ENCODE measurements at places on chromosomes 12 and 14.
A peak's percentile ranks its signal among the peaks of the same experiment; 100 is the strongest.

DNA sequence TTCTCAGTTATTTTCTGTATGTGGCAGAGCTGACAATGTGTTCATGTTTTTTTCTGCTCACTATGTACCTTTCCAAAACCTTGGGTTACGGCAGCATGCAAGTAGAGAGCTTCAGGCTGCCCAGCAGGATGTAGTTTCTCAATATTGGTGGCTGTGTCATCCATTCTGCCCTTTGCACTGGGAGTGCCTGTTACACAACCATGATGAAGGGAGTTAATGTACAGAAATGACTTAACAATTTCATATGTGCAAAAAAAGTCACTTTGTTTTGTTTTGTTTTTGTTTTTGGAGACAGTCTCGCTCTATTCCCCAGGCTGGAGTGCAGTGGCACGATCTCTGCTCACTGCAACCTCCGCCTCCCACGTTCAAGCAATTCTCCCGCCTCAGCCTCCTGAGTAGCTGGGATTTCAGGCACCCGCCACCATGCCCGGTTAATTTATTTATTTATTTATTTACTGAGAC is 6.1 kb upstream of the CNIH1 start:
- DNase-seq, result no peak

GRCh38 chr14:76203086-76204001 is 51.6 kb downstream of the GPATCH2L start:
- DNase-seq, result no peak

DNA sequence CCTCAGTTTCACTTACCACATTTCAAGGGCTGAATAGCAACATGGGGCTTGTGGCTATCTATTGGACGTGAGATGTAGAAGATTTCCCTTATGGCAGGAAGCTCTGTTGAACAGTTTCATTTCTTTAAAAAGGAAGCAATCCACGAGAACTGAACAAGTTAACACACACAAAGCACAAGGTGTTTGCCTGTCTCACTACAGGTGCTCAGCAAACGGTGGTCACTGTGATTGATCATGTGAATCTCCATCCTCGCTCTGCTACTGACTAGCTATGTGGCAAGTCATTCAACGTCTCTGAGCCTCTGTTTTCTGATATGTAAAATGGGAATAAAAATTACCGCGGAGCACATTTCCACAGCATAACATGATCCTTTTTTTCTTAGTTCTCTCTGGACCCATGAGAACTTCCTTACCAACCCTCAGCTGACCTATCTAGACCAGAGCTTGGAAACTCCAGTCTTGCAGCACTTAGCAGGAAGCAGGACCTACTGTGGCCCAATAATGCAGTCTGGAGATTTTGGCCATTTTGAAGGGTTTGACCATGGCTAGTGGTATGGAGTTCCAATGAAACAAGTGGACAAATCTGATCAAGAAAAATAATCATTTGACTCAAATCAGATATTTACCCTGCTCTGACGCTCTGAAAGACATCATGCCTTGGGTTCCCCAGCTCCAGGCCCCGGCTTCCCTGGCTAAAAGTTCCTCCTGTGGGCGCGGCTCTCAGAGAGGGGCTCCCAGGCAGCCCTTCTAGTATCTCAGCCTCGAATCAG is 278.8 kb downstream of the ZFP36L1 start:
- DNase-seq, result no peak

GRCh38 chr14:81269100-81269978 is 48.6 kb upstream of the GTF2A1 start:
- DNase-seq, result peak; percentile 8

GRCh38 chr12:54988402-54989054 is 4.0 kb upstream of the TESPA1 start:
- no peak for DNase-seq

DNA sequence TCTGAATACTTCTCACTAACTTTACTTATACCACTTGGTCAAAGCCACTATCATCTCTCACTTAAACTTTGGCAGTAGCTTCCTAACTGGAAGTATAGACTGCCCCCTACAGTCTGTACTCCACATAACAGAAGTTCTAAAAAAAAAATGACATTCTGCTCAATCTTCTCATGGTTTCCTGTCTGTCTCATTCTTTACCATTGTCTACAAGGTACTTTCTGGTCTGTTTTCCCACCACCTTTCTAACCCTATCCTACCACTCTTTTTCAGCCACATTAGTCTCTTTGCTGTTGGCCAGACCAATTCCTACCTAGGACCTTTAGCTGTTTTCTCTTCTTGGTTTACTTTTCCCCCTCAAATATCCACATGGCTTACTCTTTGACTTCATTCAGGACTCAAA is 14.7 kb downstream of the CPSF6 start:
- DNase-seq, result no peak

- DNase-seq, result no peak
Measured at GRCh38 chr14:61724133-61724532, 28.8 kb downstream of the HIF1A start.

- DNase-seq, result no peak
Measured at GRCh38 chr14:95396221-95396620, 76.5 kb upstream of the CLMN start.

DNA sequence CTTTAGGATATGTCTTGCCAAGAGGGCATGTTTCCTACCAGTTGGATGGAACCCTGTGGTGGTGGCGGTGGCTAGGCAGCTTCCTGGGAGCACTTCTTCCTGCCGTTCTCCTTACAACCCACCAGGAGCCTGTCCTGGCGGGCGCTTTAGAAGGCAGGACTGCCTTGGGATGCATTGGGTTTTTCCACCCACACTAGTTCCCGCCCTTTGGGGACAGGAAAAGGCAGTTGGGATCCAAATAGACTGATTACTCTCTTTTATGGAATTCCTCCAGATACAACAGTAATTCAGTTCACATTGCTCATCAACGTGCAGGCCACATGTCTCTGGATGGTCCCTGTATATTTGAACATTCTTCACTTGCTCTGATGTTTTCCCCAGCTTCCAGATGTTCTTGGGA is 305.7 kb upstream of the SSTR1 start:
- DNase-seq, result no peak

GRCh38 chr12:113064395-113065125 is 8.0 kb downstream of the DTX1 start:
- DNase-seq, result no peak

- no peak for DNase-seq
Measured at GRCh38 chr12:89988188-89988915, 279.7 kb upstream of the ATP2B1 start.

GRCh38 chr12:10853776-10854175 is 4.5 kb upstream of the PRR4 start:
- DNase-seq, result no peak

DNA sequence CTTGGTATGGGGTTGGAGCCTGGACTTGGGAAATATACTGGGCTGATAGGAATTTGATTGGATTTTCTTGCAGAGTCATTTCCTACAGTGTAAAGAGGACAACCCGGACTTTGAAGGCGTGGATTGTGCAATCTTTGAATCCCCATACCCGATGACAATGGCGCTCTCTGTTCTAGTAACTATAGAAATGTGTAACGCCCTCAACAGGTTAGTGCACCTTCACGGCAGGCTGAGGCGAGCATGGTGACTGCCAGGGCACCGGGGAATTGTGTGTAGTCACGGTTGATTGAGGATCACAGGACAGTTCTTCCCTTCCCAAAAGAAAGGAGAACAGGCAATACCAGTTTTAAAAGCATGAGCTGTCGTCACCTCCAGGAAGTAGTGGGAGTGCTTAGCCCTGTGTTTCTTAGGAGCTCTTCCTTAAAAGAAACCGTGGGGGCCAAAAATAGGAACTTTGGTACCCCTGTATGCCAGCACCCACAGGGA is 58.3 kb downstream of the ANAPC7 start:
- no peak for DNase-seq

GRCh38 chr12:10179776-10180181 is 947 bp downstream of the TMEM52B start:
- no peak for DNase-seq

- DNase-seq, result no peak
Measured at GRCh38 chr14:53437858-53438257, 284.7 kb upstream of the DDHD1 start.

GRCh38 chr14:68384335-68384734 is 408.5 kb downstream of the ZFP36L1 start:
- DNase-seq, result no peak

- no peak for DNase-seq
Measured at GRCh38 chr12:54045868-54046521, 7.6 kb upstream of the HOXC4 start.

- no peak for DNase-seq
Measured at GRCh38 chr14:59360923-59361794, 104.0 kb downstream of the GPR135 start.

GRCh38 chr12:51265024-51265423 is 5.2 kb downstream of the SMAGP start:
- no peak for DNase-seq

DNA sequence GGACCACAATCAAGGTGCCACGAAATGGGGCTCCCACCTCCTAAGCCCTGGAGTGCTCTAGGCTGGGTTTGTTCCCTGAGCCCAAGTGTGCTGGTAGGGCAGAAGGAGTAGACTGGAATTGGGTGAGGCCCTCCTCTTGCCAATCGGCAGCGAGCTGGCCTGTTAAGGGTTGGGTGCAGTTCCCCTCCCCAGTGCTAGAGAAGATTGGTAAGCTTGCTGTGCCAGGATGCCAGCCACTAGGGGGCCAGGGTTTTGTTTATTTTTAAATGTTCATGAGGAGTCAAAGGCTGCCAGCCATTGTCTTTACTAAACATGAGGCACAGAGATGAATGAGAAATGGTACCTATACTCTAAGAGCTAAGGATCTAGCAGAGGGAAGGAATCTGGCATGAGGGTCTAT is 79.7 kb downstream of the SPTB start:
- no peak for DNase-seq

GRCh38 chr12:38954238-38954873 is 49.0 kb upstream of the CPNE8 start:
- no peak for DNase-seq

- peak; percentile 67 for DNase-seq
Measured at GRCh38 chr12:54413284-54414190, 5.5 kb downstream of the ITGA5 start.

DNA sequence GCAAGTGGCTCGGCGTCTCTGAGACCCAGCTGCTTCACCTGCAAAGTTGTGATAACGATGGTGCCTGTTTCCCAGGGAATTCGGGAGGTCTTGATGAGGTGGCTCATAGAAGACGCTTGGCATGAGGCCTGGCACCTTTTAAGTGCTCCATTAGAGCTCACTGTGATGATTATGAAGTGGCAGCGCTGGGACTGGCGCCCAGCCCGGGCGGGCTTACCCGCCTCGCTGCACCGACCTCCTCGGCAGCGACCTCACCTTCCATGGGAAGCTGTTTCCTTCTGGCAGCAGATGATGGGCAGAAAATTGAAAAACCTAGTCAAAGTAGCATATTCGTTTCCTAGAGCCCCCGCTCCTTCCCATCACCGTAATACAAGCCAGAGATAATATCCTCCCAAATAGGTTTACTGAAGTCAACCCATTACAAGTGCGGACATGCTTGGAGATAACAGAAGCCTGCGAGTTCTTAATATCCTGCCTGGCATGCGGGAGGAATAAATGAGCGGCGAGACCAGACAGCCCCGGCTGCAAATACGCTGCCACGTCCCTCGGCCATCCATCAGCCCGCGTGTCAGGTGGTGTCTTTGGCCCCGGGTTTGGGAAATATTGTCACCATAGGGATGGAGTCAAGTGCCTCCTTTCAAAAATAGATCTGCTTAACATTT is 35.2 kb upstream of the DLK1 start:
- DNase-seq, result no peak

DNA sequence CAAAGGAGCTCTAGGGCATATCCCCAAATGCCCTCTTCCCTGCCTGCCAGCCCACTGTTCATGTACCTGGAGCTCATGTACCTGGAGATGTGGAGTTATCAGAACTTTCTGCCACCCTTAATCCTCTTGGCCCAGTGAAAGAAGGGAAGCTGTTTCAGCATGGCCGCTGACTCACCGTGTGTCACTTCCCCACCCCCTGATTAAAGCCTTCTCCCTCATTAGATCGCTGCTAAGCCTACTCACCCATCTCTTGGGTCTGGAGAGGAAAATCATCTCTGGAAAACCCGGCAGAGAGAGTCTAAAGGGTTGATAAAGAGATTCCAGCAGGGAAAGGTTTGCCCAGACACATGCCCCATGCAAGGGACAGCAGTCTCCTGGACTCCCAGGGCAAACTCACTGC is 4.5 kb upstream of the LTBP2 start:
- peak; percentile 24 for DNase-seq

GRCh38 chr14:20434701-20435581 is 1.0 kb downstream of the KLHL33 start:
- no peak for DNase-seq

DNA sequence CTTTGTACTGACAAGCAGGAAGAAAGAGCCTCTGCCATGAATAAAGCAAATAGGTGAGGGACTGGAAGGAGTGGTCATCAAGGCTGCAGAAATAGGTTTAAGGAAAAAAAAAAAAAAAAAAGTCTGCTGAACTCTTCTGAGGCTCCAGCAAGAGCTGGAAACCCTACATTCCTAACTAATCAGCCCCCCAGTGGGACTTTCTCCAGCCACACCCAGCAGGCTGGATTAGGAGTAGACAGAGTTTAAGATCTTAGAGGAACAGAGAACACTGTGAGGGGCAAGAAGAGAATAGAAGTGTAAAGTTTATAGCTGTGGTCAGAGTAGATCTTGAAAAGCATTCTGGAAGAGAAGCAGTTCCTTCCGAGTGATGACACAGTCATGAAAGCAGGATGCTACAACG is 66.4 kb downstream of the ATXN2 start:
- DNase-seq, result no peak

Measured in T-helper 2 cell treated with Interferon-gamma antibody and Interleukin-4, amounts not matched to agents 5 μg/mL and 100 μg/mL, for 36 hours (primary cell).